ENCODE measurements at places on chromosomes 1 and 21.

- no peak for DNase-seq
These were observed 45.6 kb downstream of the PBX1 start for GRCh38 chr1:164604541-164604940.

GRCh38 chr1:48066936-48067335 is 69.8 kb upstream of the TRABD2B start:
- no peak for DNase-seq

DNA sequence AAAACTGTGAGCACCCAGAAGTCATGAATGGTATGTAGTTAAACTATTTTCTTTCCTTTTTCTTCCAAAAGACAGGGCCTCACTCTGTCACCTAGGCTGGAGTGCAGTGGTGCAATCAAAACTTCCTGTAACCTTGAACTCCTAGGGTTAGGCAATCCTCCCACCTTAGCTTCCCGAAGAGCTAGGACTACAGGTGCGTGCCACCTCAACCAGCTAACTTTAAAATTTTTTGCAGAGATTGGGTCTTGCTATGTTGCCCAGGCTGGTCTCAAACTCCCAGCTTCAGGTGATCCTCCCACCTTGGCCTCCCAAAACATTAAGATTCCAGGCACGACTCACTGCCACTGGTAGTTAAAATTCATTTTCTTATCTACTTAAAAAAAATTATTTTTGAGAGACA is 62.5 kb downstream of the GATAD2B start:
- DNase-seq, result no peak

DNA sequence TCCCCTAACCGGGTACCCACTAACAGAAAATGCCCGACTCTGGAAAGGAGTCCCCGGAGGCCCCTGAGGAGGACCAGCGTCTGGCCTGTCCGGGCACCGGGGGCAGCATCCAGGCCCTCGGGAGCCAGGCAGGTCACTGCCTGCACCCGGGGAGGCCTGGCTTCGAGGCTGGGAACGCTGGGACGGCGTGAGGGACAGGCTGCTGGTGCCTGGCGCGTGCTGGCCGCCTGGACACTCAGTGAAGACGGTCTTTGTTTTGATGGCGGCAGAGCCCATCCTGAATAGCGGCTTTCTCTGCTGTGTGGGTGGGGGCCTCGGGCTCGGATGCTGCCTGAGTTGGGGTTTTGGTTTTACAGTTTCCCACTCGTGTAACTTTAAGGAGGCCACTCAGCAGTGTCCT is 37.6 kb downstream of the PRKCZ start:
- no peak for DNase-seq

DNA sequence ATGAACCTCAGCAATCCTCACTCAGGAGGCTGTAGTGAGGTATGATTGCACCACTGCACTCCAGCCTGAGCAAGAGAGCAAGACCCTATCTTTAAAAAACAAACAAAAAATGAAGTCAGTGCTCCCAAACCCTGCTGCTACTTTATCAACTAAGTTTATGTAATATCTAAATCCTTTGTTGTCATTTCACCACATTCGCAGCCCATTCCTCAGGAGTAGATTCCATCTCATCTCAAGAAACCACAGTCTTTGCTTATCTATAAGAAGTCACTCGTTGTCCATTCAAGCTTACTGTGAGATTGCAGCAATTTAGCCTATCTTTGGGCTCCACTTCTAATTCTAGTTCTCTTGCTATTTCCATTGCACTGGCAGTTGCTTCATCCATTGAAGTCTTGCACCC is 44.3 kb upstream of the RGL1 start:
- no peak for DNase-seq

DNA sequence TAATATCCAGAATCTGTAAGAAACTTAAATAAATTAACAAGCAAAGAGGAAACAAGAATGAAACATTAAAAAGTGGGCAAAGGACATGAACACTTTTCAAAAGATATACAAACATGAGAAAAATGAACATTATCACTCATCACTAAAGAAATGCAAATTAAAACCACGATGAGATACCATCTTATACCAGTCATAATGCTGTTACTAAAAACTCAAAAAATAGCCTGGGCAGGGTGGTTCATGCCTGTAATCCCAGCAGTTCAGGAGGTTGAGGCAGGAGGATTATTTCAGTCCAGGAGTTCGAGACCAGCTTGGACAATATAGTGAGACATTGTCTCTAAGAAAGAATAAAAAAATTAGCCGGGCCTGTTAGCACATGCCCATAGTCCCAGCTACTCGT is 6.1 kb downstream of the ZNF124 start:
- DNase-seq, result no peak

DNA sequence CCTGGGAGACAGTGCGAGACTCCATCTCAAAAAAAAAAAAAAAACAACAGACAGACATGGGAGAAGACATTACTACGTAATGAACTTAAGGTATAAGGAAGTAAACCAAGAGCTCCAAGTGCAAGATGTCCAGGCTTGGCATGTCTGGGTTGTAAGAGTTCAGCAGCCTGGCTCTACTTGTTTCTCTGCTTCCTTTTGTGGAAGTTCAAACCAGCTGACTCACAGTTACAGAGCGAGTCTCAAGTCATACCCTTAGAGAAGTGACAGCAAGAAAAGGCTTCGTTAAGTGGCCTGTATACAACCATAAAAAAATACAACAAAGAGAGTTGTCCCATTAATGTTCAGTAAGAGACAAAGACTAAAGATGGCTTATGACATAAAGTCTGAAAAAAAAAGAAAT is 1.3 kb downstream of the RIT1 start:
- DNase-seq, result no peak

DNA sequence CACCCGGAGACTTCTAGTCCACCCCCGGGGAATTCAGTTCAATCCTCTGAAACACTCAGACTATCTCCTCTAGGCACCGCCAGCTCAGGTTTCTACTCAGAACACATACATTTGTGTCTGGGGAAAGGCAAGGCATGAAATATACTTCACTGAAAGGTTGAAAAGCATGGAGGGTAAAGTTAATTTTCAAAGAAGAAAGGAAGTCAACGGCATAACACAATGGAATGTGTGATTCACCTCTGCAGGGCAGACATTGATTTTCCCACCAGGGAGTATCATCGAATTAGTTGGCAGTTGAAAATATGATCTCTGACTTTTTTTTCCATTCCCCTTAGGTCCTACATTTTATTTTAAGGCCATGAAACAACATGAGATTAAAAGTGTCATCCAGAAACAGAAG is 669.4 kb downstream of the SMYD3 start:
- no peak for DNase-seq

DNA sequence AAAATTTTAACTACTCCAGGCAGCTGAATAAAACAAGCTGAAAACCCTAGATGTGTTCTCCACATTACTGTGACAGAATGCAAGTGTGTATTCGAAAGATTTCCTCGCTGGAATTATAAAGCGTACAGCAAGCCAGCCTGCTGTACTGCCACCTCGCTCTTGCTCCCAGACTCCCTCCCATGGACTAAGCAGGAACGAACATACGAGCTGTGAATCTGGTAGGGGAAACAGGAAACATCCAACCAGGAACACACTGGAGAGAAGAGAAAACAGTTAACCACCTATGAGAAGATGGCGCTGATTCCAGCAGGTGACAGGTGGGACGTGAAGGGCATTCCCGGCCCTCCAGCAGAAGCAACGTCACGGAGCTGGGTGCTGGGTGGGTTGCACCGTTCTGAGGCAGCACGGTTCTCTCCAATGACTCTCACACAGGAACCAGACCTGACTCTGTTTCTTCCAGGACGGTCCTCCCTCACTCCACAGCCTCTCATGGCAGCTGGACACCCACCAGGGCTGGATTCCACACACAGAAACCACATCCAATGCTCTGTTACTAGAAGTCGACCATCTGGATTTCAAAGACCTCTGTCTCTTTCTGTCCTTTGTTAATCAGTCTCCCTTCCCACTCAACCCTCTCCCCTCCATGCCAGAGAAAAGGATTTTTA is 219.2 kb downstream of the RERE start:
- no peak for DNase-seq

DNA sequence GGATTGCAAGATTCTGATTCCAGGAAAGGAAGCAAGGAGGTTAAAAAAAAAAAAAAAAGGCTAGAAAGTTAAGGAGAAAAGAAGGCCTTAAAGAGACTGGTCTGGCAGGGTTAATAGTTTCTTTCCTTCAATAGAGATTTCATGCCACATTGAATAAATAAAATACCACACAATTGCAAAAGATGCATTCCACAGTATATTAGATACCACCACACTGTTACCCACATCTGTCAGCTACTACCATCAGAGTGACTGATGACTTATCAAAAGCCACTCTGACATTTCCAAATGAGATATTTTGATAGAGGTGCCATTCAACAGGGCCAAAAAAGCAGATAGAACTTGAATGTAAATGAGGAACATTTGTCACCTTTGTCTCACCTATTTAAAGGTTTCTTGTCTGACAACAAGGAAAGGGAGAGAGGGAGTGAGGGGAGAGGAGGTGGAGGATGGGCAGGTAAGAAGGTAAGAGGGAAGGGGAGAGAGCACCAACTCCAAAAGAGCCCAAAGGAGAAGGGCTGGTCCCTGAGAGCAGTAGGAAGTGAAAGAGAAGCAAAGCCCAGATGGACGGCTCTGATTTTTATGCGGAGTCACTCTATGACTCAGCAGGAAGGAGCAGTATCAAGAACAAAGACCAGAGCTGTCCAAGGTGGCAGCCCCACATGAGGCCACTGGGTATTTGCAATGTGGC is 38.3 kb downstream of the LRRN2 start:
- DNase-seq, result no peak

DNA sequence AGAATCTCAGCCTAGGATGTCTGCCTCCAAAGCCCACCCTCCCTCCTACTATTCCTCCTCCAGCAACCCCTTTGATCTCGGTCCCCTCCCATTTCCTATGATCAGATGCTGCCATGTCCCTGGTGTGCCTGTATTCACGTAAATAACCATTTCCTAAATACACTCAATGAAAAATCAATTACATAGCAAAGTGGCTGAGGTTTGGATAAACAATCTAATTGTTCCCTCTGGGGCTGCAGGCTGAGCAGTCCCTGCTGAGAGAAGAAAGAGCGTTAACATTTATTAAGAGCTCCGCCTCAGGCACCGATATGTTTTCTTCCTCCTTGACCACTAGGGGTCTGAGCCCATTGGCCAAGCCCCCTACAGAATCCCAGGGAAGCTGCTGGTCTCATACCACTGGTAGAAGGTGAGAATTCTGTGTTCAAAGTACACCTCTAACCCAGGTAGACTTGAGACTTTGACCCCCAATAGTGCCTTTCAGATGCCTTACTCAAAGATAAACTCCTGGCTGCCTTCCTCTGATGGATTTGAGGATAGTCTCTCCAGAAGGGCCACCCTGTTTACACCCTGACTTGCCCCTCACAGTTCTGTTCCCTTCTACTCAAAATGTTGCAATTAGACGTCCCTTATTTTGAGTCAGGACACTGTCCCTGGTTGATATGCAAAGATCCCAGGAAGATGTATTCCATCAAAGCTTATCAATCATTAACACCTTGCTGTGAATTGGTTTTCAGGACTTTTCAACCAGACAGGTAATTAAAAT is 33.9 kb upstream of the CAMK1G start:
- no peak for DNase-seq

GRCh38 chr1:28934676-28935075 is 20.3 kb downstream of the EPB41 start:
- no peak for DNase-seq

DNA sequence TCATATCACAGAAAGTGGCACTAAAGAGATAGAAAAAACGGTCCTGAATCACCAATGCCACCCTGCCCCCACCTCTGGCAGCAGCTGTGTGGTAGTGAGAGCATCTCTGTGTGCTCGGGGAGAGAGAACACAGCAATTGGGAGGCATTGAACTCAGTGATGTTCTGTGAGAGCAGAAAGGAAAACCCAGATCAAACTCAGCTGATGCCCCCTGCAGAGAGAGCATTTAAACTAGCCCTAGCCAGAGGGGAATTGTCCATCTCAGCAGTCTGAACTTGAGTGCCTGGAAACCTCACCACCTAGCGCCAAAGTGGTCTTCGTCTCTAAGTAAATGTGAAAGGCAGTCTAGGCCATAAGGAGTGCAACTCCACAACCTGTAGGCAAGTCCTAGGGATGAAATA is 21.3 kb downstream of the SLC44A5 start:
- DNase-seq, result no peak

DNA sequence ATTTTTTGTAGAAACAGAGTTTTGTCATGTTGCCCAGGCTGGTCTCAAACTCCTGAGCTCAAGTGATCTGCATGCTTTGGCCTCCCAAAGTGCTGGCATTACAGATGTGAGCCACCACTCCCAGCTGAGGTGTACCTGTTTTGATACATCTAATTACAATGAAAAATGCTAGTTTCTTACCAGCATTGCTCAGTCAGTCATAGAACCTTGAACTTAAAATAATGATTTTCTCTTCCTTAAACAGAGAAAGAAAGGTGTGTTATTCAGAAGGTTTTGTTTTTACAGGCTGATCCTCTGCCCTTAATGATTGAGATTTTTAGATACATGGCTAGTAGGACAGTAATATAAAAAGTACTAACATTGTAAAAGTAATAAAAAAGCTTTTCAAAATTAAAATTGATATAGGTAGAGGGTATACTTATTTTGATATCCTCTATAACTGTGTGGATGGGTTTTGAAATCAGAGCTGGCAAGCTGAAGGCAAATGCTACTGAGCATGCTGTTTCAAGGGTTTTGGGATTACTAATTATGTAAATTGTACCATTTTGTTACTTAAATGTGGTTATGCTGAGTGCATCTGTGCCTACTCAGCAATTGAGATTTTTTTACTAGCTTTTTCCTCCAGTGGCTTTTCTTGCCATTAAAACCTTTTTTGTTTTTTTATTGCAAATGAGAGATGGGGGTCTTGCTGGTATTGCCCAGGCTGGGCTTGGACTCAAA is 16.1 kb downstream of the PRRC2C start:
- no peak for DNase-seq

GRCh38 chr1:28171246-28171645 is 5.2 kb downstream of the PTAFR start:
- no peak for DNase-seq

DNA sequence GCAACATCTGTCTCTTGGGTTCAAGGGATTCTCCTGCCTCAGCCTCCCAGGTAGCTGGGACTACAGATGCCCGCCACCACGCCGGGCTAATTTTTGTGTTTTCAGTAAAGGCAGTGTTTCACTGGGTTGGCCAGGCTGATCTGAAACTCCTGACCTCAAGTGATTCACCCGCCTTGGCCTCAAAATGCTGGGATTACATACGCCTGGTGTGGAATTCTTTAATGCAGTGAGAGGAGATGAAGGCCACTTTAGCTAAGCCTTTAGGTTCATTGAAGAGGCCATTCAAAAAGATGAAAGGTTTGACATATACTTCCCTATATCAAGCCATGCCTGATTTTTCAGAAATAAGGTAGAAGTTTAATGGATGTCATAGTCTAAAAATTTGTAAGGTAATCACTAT is 162.7 kb downstream of the ST6GALNAC3 start:
- no peak for DNase-seq

DNA sequence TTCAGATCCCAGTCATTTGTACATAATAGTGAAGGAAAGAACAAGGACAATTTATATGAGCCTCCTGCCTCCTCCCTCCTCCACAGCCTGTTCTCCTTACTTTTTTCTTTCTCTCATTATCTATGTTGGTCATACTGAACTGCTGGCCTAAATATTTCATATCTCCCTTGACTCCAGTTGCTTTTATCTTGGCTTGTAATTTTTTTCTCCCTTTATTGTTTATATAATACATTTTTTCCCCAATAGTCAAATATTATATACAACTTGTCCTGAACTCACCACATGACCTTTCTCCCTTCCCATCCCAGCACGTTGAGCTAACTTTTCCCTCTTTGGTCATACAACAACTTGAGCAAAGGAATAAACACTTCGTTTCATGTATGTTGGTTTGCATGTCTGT is 752.1 kb downstream of the LTN1 start:
- no peak for DNase-seq

Data from activated naive CD8-positive, alpha-beta T cell treated with anti-CD3 and anti-CD28 coated beads for 36 hours (primary cell).